ENCODE measurements at places on chromosomes 1 and 21.

DNA sequence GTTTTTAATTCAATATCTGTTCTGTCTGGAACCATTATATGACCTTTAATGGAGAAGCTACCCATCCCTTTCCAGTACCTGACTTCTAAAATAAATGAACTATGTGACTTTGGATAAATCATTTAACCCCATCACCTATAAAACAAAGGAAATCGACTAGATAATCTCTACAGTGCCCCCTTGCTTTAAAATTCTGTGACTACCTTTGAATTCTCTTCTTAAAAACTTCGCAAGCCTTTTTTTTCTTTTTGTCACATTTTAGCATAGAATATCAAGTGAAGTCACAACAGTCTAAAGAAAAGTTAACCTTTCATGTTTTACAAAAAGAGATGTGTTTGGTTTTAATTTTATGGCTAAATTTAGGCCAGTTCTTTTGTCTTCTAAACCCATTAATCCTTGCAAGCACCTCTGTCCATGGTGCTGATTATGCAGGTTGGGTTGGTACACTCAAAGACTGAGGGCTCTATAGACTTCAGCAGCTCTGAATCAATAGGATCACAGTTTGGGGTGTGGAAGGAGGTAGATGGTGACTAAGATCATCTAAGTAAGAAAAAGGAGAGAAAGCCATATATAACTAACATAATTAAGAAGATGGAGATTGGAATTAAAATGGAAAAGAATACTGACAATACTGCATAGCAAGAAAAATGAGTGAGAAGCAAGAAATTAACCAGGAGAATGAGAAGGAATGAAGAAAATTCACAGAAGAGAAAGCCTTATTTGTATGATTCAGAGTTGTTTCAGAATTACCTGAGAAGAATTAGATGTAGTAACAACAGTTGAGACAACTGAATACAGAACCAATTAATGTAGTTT, 59.2 kb downstream of the TBX15 start:
- DNase-seq: no peak

GRCh38 chr1:215188302-215188950, 105.9 kb downstream of the KCNK2 start:
- DNase-seq: no peak

GRCh38 chr1:45843474-45843905, 40.1 kb downstream of the MAST2 start:
- DNase-seq: no peak

GRCh38 chr1:26009796-26010447, 11.7 kb upstream of the EXTL1 start:
- peak; percentile 66 for DNase-seq

- DNase-seq: no peak
These were observed 308.8 kb downstream of the COL11A1 start for GRCh38 chr1:102799496-102799895.

DNA sequence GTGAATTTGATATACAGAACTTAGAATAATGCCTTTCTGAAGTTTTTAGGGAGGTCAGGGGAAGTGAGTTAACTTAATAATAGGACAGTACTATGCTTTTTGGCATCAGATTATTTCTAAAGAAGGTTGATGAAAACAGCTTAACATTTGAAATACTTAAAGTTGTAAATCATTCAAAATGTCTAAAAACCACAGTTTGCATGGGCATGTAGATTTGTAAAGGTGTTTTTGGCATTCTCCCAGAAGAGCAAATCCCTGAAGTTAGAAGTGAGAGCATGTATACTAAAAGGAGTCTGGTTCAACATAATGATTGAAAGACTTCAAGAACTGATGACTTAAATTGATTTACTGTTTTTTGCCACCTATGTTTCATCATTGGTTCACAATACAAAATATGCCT, 6.7 kb downstream of the DR1 start:
- DNase-seq: no peak

DNA sequence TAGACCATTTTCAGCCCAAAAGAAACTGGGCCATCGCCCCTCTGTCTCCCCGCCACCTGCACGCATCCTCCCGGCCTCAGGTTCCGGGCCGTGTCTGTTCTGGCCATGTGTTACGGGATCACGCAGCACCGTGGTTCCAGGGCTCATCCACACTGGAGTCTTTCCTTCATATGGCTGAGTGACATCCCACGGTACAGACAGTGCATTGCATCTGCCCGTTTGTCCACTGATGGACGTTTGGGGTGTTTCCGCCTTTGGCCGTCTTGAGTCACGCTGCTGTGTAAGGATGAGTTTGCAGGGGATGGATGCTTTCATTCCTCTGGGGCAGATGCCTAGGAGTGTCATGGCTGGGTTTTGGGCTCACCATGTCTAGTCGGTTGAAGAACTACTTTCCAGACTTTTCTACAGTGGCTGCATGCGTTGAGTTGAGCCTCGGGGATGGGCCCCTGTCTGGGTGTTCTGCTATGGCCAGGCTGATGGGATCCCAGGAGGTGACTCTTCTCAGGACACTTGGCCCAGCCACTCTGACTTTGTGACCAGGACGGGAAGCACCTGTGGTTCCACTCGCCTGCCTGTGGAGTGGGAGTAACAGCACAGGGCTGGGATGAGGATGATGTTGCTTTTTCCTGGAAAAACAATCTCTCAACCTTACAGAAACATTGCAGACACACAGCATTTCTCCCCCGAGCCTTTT, 16.8 kb downstream of the RRP1 start:
- no peak for DNase-seq

DNA sequence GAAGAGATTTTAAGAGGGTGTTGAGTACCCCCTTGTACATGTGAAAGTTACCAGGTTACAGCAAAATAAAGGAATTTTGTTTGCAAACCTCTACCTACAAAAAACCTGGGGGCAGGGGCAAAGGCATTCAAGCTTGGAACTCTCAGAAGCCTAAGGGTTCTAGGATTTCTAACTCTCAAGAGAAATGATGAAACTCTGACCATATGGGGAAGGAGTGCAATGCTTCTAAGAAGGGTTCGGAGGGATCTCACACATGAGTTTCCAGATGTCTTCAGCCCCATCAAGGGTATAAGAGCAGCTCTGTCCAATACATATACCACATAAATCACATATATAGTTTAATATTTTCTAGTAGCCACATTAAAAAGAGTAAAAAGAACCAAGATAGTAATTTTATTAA, 7.3 kb upstream of the FCGR2A start:
- DNase-seq: no peak

GRCh38 chr1:206554701-206555472, 47.6 kb downstream of the RASSF5 start:
- DNase-seq: no peak

GRCh38 chr1:114390361-114390760, 120.6 kb downstream of the TRIM33 start:
- DNase-seq: no peak

- DNase-seq: peak; percentile 56
These were observed 14.3 kb downstream of the MRAP start for GRCh38 chr21:32312976-32313375.

DNA sequence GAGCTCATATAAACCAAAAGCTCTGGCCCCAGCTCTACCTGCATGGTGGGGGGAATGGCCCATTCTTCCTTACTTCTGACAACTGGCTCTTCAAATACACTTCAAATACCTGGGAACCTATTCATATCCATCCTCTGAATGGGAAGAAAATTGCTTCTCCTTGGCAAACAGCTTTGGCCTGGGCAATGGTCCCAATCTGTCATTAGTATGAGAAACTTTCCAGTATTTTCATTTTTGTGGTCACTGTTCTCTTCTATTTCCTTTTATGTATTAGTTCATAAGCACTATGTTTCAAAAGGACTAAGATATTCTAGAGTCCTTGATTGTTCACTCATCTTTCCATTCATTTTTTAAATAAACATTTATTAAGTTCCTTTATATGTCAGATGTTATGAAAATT, 5.2 kb upstream of the HSD3B2 start:
- no peak for DNase-seq

GRCh38 chr1:165218731-165219130, 137.8 kb downstream of the LMX1A start:
- no peak for DNase-seq

GRCh38 chr21:35035581-35035980, 13.5 kb downstream of the RUNX1 start:
- DNase-seq: no peak

Data from WERI-Rb-1 (cell line).